Ovary (tissue), 10 donors: ENCODE measurements at places on chromosomes 12 and 14. TPM values are rescaled to one million over a fixed set of nuclear protein-coding genes. Genes with fewer than 3 reads are reported as not detected.
A peak's percentile ranks its signal among the peaks of the same experiment; 100 is the strongest.

GRCh38 chr12:54025499-54026405 lies 2.5 kb upstream of the HOXC6 start:
- DNase-seq: peak; percentile 37

DNA sequence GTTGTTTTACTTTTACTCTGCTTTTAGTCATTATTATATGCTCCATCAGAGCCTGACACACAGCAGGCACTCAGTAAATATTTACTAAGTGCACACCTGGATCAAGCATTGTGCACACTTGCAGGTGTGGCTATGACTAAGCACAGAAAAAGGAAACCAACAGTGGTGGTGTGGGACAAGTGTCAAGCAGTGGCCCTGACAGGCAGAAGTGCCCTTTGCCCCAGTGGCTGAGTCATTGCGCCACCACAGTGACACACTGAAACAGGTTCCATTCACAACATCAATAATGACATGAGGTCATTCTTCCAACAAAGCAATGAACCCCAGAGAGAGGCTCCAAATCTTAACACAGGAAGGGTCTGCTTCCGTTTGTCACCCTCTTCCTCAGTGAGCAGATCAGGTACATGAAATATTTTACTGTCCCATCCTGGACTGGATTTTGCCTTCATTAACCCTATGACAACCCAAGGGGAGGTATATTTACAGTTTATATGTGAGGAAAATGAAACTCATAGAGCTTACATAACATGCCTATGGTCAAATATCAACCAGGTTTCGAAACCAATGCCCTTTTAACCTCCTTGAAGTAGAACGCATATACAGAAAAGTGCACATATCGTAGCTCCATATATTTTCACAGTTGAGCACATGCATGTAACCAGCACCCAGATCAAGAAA lies 82.6 kb upstream of the GTF2A1 start:
- DNase-seq: no peak

DNA sequence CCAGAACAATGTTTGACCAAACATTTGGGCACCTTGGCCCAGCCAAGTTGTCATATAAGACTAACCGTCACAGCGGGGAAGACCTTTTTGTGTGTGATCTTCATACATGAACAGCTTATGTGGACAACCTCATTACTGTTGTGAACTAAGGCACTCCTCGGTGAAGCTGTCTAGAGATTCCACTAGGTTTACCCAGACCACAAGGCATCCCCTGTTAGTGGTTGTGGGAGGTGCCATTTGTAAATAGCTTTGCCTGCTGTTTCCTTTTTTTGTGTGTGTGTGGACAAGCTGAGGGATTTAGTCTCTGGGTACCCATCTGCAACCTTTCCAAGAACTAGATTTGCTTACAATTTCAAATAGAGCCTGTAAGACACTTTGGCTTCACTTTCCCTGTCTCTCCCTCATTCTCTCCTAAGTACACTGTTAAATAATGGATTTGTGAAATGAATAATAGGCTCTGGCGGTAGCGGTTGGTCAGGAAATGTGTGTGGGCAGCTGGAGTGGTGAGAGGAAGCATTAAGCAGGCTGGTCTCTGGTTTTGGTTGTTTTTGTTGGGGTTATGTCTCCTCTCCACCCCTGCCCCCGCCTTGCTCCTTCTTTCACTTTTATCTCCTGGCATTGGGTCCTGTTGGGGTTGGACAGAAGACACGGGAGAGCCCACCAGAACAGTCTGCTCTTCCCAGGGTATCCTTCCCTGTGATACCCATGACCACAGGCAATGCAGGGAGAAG lies 727.6 kb downstream of the VRK1 start:
- DNase-seq: no peak

GRCh38 chr14:98230411-98230810 lies 1041.6 kb downstream of the BCL11B start:
- DNase-seq: no peak

GRCh38 chr14:104956290-104956890 lies 21.8 kb downstream of the AHNAK2 start:
- DNase-seq: no peak

GRCh38 chr12:126704609-126705008 lies 1562.4 kb upstream of the TMEM132C start:
- DNase-seq: no peak

- DNase-seq: no peak
Observed at GRCh38 chr14:89401761-89402160, 15.3 kb downstream of the FOXN3 start.

- DNase-seq: no peak
Observed at GRCh38 chr14:52380294-52380693, 66.2 kb downstream of the PTGER2 start.

DNA sequence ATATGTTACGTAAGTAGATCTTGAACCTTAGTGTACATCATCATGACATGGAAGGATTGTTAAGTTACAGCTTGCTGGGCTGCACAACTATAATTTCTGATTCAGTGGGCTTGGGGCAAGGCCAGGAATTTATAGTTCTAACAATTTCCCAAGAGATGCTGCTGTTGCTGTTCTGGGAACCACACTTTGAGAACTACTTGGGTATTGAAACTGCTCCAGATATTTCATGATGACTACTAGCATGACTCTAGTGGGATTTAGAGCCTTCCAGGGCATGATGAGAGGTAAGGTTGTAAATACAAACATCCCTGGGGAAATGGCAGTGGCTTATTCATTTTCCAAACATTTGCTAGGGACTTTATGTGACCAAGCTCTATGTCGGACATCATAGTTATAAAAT lies 904.8 kb upstream of the SEL1L start:
- no peak for DNase-seq

GRCh38 chr14:58467575-58467974 lies 40.1 kb downstream of the KIAA0586 start:
- no peak for DNase-seq

DNA sequence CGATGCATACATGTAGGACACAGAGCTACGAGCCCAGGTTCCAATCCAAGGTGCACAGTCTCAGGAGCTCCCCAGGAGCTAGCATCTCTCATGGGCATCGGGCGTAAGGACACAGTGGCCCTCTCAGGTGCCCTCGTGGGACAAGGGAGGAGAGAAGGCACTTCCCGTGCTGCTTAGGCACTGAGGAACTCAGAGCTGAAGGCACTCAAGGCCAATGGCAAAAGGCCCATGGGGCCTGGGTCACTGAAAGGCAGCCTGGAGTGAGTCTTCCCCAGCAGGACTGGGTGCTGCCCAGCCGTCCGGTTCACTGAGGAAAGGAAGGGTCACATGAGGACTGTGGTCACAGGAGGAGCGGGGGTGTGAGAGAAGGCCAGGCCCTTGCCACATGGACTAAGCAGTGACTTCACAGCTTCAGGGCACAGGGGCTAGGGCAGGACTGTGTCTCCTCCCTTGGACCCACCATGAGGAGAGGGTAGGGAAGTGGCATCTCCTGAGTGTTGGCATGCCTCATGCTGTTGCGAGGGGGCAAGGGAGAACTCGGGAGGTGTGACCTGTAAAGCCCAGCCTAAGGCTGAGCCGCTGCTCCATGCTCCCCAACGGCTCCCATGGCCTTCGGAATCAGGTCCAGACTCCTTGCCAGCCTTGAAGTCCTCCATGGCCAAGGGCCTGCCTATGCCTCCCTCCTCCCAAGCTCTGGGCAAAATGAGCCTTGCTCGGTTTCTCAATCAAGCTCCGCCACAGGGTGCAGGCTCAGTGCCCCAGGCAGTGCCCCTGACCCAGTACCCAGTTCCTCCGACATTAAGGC lies 51.8 kb downstream of the CHGA start:
- no peak for DNase-seq

RNASE1 gene
- 62.5 TPM for total RNA-seq

NEUROD4 gene
- total RNA-seq: not detected

SNX6 gene
- total RNA-seq: 71.5 TPM

NID2 gene
- 31.5 TPM for total RNA-seq
